Lung (tissue), 17 donors: ENCODE measurements at places on chromosomes 5 and 9. TPM values are rescaled to one million over a fixed set of nuclear protein-coding genes. Genes with fewer than 3 reads are reported as not detected.
A peak's percentile ranks its signal among the peaks of the same experiment; 100 is the strongest.

DNA sequence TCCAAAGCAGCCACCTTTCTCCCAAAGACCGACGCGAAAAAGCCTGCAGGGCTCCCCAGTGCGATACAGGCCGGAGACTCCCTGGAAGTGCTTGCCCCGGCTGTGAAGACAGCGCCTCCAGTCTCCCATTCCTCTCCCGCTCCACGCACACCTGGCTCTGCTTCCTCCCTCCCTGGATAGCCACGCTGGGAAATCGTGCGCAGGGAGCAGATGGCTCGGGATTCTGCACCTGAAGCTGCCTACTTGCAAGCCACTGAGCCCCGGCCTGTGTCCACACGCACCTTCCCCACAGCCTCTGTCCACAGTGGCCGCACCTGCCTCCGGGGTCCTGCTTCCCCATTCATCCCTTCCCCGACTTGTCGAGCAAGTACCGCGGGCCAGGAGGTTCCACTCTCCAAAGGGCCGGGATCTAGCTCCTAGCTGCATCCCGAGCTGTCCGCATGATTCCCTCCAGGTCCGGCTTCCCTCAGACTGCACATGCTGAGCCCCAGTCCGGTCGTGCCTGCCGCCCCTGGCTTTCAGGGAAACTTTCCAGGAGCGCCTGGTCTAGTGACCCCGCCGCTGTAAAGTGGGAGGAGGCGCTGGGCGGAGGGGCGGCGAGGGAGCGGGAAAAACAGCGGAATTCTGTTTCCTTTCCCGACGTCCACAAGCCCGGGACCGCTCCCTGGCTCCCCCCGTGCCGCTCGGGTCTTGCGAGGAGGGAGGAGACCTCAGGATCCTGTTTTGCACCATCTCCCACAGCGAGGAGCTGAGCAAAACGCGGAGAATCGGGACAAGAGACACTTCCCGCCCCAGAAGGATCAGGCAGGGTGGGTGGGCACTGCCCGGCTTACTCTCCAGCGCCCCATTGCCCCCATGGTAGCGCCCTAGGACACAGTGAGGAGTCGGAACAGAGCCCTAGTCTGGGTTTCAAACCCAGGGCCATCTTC, 2.0 kb downstream of the SEMA6A start:
- peak; percentile 70 for DNase-seq

DNA sequence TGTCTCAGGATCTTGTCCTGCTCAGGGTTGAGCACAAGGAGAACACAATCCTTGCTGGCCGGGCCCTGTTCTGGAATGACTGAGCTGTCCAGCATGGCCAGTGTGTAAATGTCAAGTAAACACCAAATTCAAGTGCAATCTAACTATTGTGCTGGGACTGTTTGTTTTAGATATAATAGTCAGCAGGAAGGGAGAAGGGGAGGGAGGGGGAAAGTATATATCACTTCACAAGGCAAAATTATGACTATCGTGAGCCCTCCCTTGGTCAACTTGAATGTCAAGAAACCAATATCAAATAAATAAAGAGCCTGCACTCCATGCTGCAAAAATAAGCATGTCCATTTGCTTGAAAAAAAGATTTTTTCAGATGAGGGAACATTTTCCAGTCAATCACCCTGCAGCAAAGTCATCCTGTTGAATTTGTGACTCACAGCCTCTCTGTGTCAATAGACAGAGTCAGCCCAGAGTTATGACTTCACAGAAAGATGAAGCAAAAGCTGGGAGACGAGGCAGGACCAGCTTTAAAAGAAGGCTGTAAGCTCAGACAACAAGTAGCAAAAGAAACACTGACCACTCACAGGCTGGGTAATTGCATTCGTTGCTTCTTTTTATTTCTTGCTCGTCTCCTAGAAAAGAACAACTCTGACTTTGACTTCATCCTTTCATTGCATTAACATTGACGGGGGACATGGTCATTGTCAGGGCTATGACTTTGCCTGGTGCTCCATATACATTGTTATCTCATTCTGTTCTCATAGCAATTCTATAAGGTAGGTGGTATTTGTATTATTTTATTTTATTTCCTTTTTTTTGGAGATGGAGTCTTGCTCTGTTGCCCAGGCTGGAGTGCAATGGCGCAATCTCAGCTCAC, 15.3 kb upstream of the KLF4 start:
- no peak for DNase-seq

Gene GAS1
- total RNA-seq = 13.5 TPM

DNA sequence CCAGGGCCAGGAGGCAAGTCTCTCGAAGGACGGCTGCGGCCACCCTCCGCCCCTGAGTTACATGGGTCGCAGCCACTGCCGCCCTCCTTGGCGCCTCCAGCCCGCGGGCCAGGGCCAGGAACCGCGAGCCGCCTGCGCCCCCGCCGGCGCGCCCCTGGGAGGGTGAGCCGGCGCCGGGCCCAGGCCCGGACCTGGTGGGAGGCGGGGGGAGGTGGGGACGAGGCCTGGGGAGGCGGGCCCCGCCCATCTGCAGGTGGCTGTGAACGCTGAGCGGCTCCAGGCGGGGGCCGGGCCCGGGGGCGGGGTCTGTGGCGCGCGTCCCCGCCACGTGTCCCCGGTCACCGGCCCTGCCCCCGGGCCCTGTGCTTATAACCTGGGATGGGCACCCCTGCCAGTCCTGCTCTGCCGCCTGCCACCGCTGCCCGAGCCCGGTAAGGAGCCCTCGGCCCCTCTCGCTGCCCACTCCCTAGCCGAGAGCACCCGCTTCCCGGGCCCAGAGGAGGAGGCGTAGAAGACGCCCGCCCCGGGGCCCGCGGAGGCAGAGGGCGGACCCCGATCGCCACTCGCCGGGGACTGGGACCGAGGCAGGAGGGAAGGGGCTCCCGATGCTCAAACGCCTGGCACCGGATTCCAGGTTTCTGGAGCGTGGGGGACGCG, at the start of gene ASS1:
Gene ASS1 (plus strand): TSS at position 397 of the 657 bp plus-strand sequence. CDS start 7,268 bp downstream, outside the sequence.
- peak; percentile 39 for DNase-seq

DNA sequence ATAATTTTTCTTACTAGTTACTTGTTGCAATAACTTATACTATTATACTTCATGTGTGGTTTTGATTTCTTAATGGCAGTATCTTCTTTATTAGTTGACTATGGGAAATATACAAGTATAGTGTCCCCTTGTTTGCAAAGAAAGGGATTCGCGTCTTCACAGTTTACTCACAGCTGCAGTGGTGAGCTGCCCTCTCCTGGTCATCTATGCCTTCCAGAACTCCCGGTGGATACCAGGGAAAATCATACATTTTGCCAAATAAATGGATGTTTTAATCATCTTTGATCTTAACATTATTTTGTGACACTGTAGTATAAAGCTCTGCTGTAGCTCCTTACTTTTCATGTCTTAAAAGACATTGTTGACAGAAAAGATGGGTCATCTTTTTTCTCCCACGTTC, 142.0 kb downstream of the ZCCHC7 start:
- DNase-seq = peak; percentile 20

Gene DOCK2
- total RNA-seq = 47.8 TPM

GRCh38 chr5:143261748-143262392, 141.6 kb downstream of the NR3C1 start:
- DNase-seq = no peak

GRCh38 chr9:112334432-112334841, 1.0 kb upstream of the PTBP3 start:
- DNase-seq = no peak

GRCh38 chr5:93034621-93035590, 546.1 kb downstream of the NR2F1-AS1 start:
- no peak for DNase-seq

Gene SPATA9
- total RNA-seq = not detected

GRCh38 chr9:131678499-131679111, 61.3 kb downstream of the RAPGEF1 start:
- peak; percentile 65 for DNase-seq

- peak; percentile 9 for DNase-seq
Observed at GRCh38 chr5:1005904-1006655, 2.5 kb upstream of the NKD2 start.

Gene SLCO6A1
- total RNA-seq = not detected

- DNase-seq = no peak
Observed at GRCh38 chr9:124260769-124261603, 3.2 kb downstream of the NEK6 start.

- DNase-seq = no peak
Observed at GRCh38 chr9:135344915-135345500, 134.6 kb upstream of the PPP1R26 start.

Gene SMARCA2
- 196 TPM for total RNA-seq

- DNase-seq = peak; percentile 33
Observed at GRCh38 chr9:83596899-83597504, 25.9 kb upstream of the IDNK start.

Gene HCN1
- 0.06 TPM for total RNA-seq

DNA sequence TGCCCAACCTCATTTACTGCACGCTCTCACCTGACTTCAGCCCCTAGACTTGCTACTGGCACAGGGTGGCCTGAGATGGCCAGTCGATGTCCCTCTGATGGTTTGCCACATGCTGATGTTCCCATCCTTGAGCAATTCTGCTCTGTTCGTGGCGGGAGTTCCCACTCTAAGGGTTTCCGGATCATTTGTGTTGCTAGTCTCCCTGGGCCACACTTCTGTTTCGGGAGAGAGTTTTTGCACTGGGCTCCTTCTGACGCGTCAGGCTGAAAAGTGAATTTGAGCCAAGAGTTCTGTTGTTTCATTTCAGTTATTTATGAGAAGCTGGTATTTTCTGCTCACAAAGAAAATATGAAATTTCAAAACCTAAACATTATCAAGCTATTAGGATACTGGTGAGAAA, 597.7 kb downstream of the BNC2 start:
- peak; percentile 77 for DNase-seq

Gene SLC46A2
- total RNA-seq = 15.6 TPM

Gene LVRN
- 0.25 TPM for total RNA-seq

DNA sequence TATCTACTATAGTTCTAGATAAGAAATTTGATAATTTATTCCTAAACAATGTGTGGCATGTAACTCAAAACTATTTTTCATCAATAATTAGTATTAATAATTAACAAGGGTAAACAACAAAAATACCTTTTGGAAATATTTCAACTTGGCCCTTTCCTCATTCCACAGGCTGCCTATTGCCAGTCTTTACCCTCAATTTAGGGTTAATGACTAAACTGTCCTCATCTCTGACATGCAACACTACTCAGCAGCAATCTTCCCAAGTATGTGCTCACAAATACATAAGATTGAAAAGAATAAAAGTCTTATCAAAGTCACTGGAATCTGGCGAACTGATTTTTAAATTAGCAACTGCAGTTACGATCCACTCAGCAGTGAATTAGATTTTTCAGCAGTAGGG, 153.6 kb downstream of the GLIS3 start:
- DNase-seq = no peak

DNA sequence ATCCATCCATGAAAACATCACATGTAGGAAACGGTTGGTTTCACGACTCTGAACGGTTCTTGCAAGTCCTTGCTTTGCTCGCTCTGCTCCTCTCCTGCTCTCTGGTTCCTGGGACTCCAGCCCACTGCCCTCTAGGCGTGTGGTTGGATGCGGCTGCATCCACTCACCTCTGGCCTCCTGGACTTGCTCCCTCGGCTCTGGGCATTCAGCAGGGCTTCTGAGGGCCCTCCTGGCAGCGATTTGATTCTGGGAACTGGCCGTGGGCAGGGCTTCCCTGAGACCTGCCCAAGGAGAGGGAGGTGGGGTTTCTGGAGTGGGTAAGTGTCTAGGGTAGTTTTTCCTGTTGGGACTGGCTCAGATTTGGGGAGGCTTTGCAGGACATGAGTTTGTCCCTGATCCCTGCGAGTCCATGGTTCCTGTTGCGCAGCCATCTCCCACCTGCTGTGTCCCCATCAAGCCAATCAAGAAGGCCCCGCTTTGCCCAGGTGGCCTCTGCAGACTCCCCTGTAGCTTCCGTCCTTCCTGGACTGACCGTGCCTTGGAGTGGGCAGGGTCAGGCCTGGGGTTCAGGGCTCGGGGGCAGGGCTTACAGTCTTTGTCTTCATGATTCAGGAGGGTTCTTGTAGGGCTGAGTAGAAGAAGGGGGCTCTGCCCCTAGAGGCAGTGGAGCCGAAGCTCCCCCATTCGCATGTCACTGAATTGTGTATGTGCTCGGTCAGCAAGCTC, 192.3 kb downstream of the CACNA1B start:
- DNase-seq = no peak

Gene TIGD6
- 5.0 TPM for total RNA-seq

- no peak for DNase-seq
Observed at GRCh38 chr5:95718203-95718602, 12.9 kb upstream of the RHOBTB3 start.

DNA sequence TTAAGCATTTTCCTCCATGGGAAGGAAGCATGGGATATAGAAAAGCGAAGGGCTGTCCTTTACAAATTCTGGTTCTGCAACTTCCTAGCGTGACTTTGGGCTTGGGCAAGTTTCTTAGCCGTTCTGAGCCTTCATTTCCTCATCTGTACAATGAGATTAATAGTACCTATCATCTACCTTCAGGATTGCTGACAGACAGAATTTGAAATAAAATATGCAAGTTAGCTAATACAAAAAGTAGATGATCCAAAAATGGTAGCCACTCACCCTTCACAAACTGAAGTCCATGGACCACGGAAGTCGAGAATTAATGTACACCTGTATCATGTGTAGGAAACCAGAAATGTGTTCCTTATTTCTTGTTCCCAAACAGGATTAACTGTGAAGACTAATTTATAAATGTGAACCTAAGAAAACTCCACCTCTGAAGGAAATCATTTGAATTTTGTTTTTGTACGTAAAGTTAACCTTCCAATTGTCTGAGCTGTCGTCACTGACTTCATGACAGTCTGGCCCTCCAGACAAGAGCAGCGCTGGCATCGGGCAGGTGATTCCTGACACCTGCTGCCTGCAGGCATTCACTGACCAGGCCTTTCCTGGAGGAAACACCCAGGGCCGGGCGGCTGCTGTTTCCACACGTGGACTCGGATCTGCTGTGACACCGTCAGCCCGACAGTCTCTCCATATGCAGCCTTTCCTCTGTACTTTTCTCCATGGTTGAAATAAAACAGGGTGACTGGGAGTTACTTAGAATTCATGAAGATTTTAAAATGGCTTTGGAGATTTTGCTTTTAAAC, 63.4 kb downstream of the PSMB7 start:
- no peak for DNase-seq

Gene ZNF618
- total RNA-seq = 9.4 TPM

Gene ABL1
- total RNA-seq = 60.0 TPM

GRCh38 chr9:126421567-126422428, 95.2 kb downstream of the MVB12B start:
- DNase-seq = no peak
